ENCODE measurements at places on chromosomes 1 and 21. TPM values are rescaled to one million over a fixed set of nuclear protein-coding genes. Genes with fewer than 3 reads are reported as not detected.

HYI gene
- 26.1 TPM for total RNA-seq

- no peak overlapping the region for H3K4me3 ChIP-seq
- H3K27me3 ChIP-seq = peaks cover 4% of the 10 kb centered on the region
- no peaks in the 10 kb centered on the region for H3K36me3 ChIP-seq
- no peak overlapping the region for H3K27ac ChIP-seq
Measured at GRCh38 chr1:199747984-199748383, 279.5 kb upstream of the NR5A2 start.

- peak overlapping the region; percentile 76 for H3K27ac ChIP-seq
- peak overlapping the region; percentile 99 for H3K4me3 ChIP-seq
- DNase-seq = peak; percentile 27
- H3K27me3 ChIP-seq = no peaks in the 10 kb centered on the region
- H3K36me3 ChIP-seq = no peaks in the 10 kb centered on the region
Measured at GRCh38 chr1:28887419-28887834, 26.9 kb upstream of the EPB41 start.

DNA sequence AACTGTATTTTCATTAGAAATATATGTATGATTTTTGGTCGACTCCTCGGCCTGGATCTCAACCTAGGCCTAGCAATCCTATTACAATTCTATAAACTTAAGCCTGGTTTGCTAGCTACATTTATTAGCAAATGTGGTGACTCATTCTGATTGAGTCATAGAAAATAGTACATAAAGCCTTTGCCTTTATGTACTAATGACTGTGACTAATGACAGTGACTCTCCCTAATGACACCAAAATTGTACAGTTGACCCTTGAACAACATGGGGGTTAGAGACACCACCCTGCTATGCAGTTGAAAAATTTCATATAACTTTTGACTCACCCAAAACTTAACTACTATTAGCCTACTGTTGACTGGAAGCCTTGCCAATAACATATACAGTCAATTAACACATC lies 78.9 kb downstream of the CLEC20A start:
- no peak overlapping the region for H3K4me3 ChIP-seq
- no peaks in the 10 kb centered on the region for H3K27me3 ChIP-seq
- H3K4me1 ChIP-seq = no peaks in the 10 kb centered on the region
- H3K36me3 ChIP-seq = no peaks in the 10 kb centered on the region
- no peak for DNase-seq

DNA sequence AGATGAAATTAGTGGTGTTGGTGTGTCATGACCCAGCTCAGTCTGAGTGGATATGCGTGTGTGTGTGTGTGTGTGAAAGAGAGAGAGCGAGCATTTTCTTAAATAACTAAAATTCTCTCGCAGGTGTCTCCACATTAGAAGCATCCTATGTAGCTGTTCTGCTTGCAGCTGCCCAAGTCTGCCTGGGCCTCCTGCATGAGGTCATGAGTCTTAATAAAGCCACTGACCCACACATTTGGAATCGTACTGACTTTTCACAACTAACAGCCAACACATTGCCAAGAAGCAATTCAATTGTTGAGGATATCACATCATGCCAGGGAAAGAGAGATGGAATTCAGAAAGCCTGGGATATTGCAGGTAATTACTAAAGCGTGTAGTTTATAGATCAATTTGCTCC lies 238.2 kb upstream of the AJAP1 start:
- DNase-seq = no peak
- H3K36me3 ChIP-seq = no peaks in the 10 kb centered on the region
- no peaks in the 10 kb centered on the region for H3K4me1 ChIP-seq
- peaks cover 2% of the 10 kb centered on the region for H3K27me3 ChIP-seq
- no peak overlapping the region for H3K27ac ChIP-seq

- H3K27me3 ChIP-seq = no peaks in the 10 kb centered on the region
- no peak overlapping the region for H3K4me3 ChIP-seq
- no peak for DNase-seq
- no peaks in the 10 kb centered on the region for H3K4me1 ChIP-seq
Measured at GRCh38 chr1:213244664-213245091, 193.6 kb downstream of the RPS6KC1 start.

GRCh38 chr1:41806472-41807155 lies 112.1 kb downstream of the HIVEP3 start:
- DNase-seq = peak; percentile 65
- peaks cover 2% of the 10 kb centered on the region for H3K36me3 ChIP-seq
- no peak overlapping the region for H3K27ac ChIP-seq
- no peaks in the 10 kb centered on the region for H3K27me3 ChIP-seq
- peaks cover 77% of the 10 kb centered on the region for H3K4me1 ChIP-seq
- H3K4me3 ChIP-seq = peak overlapping the region; percentile 10
